ENCODE measurements at places on chromosomes 5 and 9. TPM values are rescaled to one million over a fixed set of nuclear protein-coding genes. Genes with fewer than 3 reads are reported as not detected.

Gene RAB24
- 17.8 TPM for total RNA-seq

Gene PLCXD3
- 0.53 TPM for total RNA-seq

Gene PAEP
- total RNA-seq: not detected

Gene LAMC3
- 0.12 TPM for total RNA-seq

Gene HAPLN1
- total RNA-seq: 29.7 TPM

Gene NDUFS6
- 47.4 TPM for total RNA-seq

Gene TSSK1B
- 0.13 TPM for total RNA-seq

Gene CDC14B
- total RNA-seq: 22.1 TPM

Gene GFI1B
- not detected for total RNA-seq

Gene NMUR2
- total RNA-seq: not detected

Gene UBAC1
- total RNA-seq: 28.5 TPM

Gene PCDHB3
- 1.3 TPM for total RNA-seq

Gene TENT4A
- total RNA-seq: 11.8 TPM

Gene SPINK6
- not detected for total RNA-seq

Gene CD180
- total RNA-seq: not detected

Gene CER1
- total RNA-seq: not detected

Gene NEUROG1
- total RNA-seq: not detected

Gene MOB3B
- under 0.01 TPM for total RNA-seq

Gene CD72
- total RNA-seq: 1.1 TPM
